Vagina (tissue), 2 donors: ENCODE measurements at places on chromosomes 3 and 15.

DNA sequence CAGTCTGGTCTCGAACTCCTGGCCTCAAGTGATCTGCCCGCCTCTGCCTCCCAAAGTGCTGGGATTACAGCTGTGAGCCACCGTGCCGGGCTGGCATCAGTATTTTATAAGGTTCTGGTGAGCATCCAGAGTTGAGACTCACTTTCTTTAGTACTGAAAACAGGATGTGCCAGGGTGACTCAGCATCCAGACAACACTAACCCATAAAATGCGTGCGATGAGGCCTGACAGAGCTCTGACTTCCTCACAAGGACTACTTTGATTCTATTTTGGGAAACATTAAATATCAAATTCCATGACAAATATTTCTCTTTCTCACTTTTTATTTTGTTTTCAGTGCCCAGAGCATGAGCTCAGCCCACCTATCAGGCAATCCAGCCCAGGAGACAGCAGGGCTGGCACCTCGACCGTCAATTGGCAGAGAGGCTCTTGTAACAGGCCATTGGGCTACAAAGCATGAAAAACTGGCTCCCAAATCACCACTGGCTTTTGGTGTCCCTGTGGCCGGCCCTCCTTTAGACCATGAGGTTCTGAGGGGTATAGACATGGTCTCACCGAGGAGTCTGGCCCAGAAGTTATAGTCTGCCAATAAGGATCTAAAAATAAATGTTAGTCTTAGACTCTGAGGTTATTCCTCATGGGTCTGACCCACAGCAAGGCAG is 75.0 kb downstream of the FEM1B start:
- peak overlapping the region; percentile 95 for H3K27ac ChIP-seq
- no peak for DNase-seq
- no peaks in the 10 kb centered on the region for H3K27me3 ChIP-seq
- H3K36me3 ChIP-seq, result no peaks in the 10 kb centered on the region
- H3K4me3 ChIP-seq, result no peak overlapping the region

DNA sequence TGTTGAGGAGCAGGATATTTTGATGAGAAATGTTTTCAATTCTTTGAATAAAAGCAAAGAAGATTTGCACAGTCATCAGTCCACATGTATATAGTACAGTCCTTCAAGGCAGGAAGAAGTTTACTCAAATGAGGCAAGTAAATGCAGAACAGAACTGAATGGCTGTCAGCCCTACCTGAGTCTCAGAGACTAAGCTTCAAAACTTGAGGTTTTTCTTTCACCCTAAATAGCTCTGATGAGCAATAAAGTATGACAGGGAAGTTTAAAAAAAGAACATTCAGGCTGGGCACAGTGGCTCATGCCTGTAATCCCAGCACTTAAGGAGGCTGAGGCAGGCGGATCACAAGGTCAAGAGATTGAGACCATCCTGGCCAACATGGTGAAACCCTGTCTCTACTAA is 232.5 kb downstream of the SUCLG2 start:
- H3K4me1 ChIP-seq, result no peaks in the 10 kb centered on the region
- no peak for DNase-seq
- H3K36me3 ChIP-seq, result peaks cover 7% of the 10 kb centered on the region
- H3K27me3 ChIP-seq, result no peaks in the 10 kb centered on the region
- H3K4me3 ChIP-seq, result no peak overlapping the region

GRCh38 chr3:59408047-59408624 is 358.3 kb upstream of the CFAP20DC start:
- H3K27me3 ChIP-seq, result no peaks in the 10 kb centered on the region
- H3K27ac ChIP-seq, result no peak overlapping the region
- H3K4me3 ChIP-seq, result no peak overlapping the region
- no peaks in the 10 kb centered on the region for H3K4me1 ChIP-seq
- H3K36me3 ChIP-seq, result no peaks in the 10 kb centered on the region

DNA sequence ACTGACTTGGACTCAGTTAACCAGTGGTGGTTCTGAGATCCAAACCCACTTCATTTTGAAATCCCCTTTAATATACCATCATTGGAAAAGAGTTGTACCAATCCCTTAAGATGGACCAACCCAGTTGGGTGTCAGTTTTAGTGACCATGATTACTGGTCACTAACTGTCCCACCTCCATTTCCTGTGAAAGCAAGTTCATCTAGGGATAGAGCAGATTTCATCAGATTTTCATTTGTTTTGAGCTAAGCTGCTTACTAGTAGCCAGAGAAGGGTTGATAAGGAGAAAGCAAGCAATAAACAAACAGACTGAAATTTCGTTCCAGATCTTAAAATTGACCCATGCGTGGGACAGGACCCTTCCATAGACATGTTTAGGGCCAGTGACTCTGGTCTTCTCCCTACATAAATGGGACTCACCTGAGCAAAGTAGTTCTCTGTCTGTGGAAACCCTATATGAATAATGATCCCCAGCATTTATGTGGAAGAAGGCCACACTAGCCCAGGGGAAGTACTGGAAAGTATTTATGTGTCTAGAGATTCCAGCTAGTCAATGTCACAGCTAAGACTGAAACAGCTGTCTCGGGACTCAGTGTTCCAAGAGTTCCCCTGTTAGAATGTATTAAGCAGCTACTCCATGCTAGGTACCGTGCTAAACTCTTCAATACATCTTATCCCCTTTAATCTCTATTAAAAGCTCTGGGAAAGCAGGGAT is 196.0 kb upstream of the BCL6 start:
- no peak overlapping the region for H3K27ac ChIP-seq
- DNase-seq, result no peak
- no peak overlapping the region for H3K4me3 ChIP-seq
- no peaks in the 10 kb centered on the region for H3K36me3 ChIP-seq
- H3K4me1 ChIP-seq, result peaks cover 29% of the 10 kb centered on the region
- H3K27me3 ChIP-seq, result no peaks in the 10 kb centered on the region

- no peak overlapping the region for H3K4me3 ChIP-seq
- H3K36me3 ChIP-seq, result no peaks in the 10 kb centered on the region
- DNase-seq, result no peak
- H3K27ac ChIP-seq, result no peak overlapping the region
- no peaks in the 10 kb centered on the region for H3K27me3 ChIP-seq
Observed at GRCh38 chr15:91824256-91824655, 29.3 kb upstream of the SLCO3A1 start.

DNA sequence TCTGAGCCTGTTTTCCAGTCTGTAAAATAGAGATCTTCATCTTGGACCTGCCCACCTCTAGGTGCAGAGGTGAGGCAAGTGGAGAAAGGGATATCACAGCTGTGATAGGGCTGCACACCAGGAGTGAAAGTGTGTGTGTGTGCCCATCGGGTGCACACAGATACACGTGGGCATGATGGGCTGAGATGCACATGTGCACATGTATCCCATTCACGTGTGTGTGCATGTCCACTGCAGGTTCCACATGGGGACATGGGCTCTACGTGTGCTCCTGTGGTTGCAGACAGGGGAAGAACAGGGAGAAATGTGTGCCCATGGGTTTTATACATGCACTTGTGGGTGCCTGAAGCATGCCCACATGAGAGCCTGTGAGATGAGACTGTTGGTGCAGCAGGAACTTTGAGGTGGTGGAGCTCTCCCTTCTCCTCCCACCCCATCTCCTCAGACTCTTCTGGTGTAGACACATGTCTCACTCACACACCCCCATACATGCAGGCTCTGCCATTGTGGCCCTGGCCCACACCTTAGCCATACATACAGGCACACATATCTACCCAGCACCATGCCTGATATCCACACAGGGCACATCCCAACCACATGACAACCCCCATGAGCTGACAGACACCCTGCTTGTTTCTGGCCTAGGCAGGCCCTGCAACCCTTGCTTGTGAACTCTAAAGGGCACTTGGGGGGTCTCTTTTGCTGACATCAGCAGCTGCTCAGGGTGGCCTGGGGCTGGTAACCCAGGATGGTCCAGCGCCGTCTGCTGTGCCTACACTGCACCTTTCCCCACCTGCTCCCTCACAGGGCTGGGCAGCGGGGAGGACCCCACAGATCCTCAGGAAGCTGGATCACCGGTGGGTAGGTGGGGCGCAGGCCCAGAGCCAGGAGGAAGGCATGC is 57.7 kb upstream of the TMEM115 start:
- no peak overlapping the region for H3K27ac ChIP-seq
- H3K27me3 ChIP-seq, result no peaks in the 10 kb centered on the region
- H3K36me3 ChIP-seq, result no peaks in the 10 kb centered on the region
- H3K4me1 ChIP-seq, result no peaks in the 10 kb centered on the region
- no peak overlapping the region for H3K4me3 ChIP-seq
- DNase-seq, result no peak

- no peak overlapping the region for H3K27ac ChIP-seq
- DNase-seq, result no peak
- H3K27me3 ChIP-seq, result no peaks in the 10 kb centered on the region
- no peak overlapping the region for H3K4me3 ChIP-seq
- H3K36me3 ChIP-seq, result no peaks in the 10 kb centered on the region
- no peaks in the 10 kb centered on the region for H3K4me1 ChIP-seq
Observed at GRCh38 chr3:30002797-30003196, 603.6 kb upstream of the TGFBR2 start.

- H3K36me3 ChIP-seq, result no peaks in the 10 kb centered on the region
- no peak overlapping the region for H3K27ac ChIP-seq
- no peaks in the 10 kb centered on the region for H3K27me3 ChIP-seq
- H3K4me1 ChIP-seq, result peaks cover 19% of the 10 kb centered on the region
- no peak overlapping the region for H3K4me3 ChIP-seq
Observed at GRCh38 chr3:8607234-8608040, 37.2 kb downstream of the SSUH2 start.

- no peak overlapping the region for H3K4me3 ChIP-seq
- H3K36me3 ChIP-seq, result no peaks in the 10 kb centered on the region
- H3K27me3 ChIP-seq, result no peaks in the 10 kb centered on the region
- DNase-seq, result no peak
- no peaks in the 10 kb centered on the region for H3K4me1 ChIP-seq
Observed at GRCh38 chr3:71551311-71551919, 32.1 kb downstream of the FOXP1 start.

GRCh38 chr15:73965094-73965757 is 26.9 kb downstream of the STOML1 start:
- no peak overlapping the region for H3K27ac ChIP-seq
- no peaks in the 10 kb centered on the region for H3K4me1 ChIP-seq
- DNase-seq, result no peak
- H3K36me3 ChIP-seq, result no peaks in the 10 kb centered on the region
- H3K27me3 ChIP-seq, result no peaks in the 10 kb centered on the region

- H3K27ac ChIP-seq, result peak within 1 kb of the TSS; percentile 91
- peaks cover 61% of the 10 kb centered on the region for H3K4me1 ChIP-seq
- no peak for DNase-seq
- no peaks in the 10 kb centered on the region for H3K36me3 ChIP-seq
- no peaks in the 10 kb centered on the region for H3K27me3 ChIP-seq
Observed at GRCh38 chr3:15797642-15798303, at the start of gene ANKRD28. Gene ANKRD28, minus strand, starts transcription at chr3:15797979. Its CDS starts 1,458 bp downstream, at chr3:15796521.

- H3K4me3 ChIP-seq, result no peak overlapping the region
- no peaks in the 10 kb centered on the region for H3K36me3 ChIP-seq
- peaks cover 10% of the 10 kb centered on the region for H3K4me1 ChIP-seq
- DNase-seq, result no peak
- no peak overlapping the region for H3K27ac ChIP-seq
Observed at GRCh38 chr15:70212963-70213315, 115.2 kb upstream of the TLE3 start.

DNA sequence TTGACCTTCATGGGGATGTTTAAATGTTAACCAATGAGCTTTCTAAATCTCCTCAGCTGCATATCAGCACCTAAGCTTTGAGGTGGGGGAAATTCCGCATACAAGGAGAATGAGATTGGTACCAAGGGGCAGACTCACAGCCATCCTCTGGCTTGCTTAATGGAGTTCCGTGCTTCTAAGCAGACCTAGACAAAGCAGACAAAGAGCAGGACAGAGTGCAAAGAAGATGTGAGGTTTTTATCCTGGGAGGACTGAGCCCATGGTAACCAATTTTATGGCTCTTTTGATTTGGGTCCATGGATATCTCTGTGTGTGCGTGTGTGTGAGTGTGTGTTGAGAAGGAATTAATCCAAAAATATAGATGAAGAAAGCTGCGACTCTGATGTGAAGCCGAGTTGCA is 7.5 kb downstream of the TAFA4 start:
- no peaks in the 10 kb centered on the region for H3K4me1 ChIP-seq
- no peak for DNase-seq
- no peaks in the 10 kb centered on the region for H3K27me3 ChIP-seq
- no peaks in the 10 kb centered on the region for H3K36me3 ChIP-seq
- no peak overlapping the region for H3K4me3 ChIP-seq

DNA sequence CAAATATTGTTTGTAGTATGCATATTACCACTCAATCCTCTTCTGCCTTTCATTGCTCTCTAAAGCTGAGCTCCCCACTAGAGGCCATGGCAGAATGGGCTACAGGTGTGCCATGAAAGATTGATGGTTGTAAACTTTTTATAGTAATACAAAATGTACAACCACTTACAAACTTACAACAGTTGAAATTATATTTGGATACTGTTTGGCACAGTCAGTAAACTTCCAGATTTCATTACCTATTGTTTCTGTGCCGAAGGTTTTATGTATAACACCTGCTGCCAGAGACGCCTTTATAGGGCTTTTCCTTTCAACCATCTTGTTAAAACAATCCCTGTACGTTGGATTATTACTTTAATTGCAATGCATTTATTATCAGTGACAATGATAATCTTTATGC is 7.0 kb downstream of the ROPN1 start:
- no peak overlapping the region for H3K27ac ChIP-seq
- H3K4me1 ChIP-seq, result peaks cover 5% of the 10 kb centered on the region
- no peak overlapping the region for H3K4me3 ChIP-seq
- DNase-seq, result no peak

DNA sequence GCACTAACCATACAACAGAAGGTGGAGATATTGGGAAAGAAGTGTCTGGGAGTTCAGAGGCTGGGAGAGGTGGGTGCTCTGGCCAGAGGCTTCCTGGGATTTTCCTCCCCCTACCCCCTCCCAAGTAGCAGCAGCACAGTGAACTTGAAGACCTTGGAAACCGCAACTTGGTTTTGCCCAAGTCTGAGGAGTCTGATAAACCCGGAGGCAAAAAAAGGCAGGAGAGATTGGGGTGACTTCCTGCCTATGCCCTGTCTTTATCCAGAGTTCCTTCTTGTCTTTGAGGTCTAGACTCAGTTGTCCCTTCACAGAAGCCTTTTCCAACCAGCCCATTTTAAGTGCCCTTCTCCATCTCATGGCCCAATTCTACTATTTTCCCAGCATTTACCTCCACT is 25.4 kb upstream of the THRB start:
- DNase-seq, result no peak
- peaks cover 6% of the 10 kb centered on the region for H3K4me1 ChIP-seq
- H3K4me3 ChIP-seq, result no peak overlapping the region
